ENCODE measurements at places on chromosomes 1 and 21.

GRCh38 chr1:82273816-82274215 lies 473.1 kb downstream of the ADGRL2 start:
- no peak for DNase-seq

GRCh38 chr1:116516631-116517030 lies 54.2 kb downstream of the CD58 start:
- DNase-seq = no peak

DNA sequence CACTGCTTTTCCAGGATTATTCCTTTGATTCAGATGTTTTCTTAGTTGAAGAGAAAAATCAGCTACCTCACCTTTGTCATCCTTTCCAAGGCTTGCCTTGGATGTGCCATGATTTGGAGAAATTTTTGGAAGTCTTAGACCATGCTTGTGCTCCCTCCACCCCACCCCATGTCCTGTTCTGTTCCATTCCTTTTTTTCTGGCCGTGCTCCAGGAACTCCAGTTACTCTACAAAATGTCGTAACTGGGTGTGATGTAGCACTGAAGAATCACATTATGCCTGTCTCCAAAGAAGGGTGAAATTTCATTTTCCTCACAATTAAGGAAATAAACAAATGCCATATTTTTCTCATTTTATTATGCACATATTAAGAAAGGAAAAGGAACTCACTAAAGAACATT lies 217.8 kb upstream of the ZRANB2 start:
- no peak for DNase-seq

GRCh38 chr1:230982696-230983095 lies 3.8 kb downstream of the ARV1 start:
- no peak for DNase-seq

- DNase-seq = no peak
These were observed 170.8 kb downstream of the SIPA1L2 start for GRCh38 chr1:232459087-232459486.

DNA sequence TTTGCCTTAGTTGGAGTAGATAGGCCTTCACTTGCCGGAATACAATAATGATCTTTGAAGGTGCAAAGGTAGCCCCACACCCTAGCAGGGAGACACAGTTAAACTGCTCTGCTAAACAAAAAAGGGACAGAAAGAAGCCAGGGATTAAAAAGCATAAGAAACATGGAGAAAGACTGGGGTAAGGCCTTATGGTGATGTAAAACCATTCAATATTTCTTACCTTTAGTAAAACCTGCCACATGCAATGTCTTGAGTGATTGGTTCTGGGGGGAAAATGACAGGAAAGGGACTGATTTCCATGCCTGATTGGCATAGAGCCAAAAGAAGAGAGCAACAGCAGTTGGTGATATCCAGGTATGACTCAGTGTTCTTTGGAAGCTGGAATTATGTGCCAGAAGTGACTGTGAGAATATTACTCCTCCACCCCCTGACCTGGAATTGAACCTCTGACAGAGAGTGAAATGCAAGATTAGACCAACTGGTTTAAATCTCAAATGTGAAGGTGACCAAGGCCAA lies 8.1 kb downstream of the DNASE2B start:
- no peak for DNase-seq

DNA sequence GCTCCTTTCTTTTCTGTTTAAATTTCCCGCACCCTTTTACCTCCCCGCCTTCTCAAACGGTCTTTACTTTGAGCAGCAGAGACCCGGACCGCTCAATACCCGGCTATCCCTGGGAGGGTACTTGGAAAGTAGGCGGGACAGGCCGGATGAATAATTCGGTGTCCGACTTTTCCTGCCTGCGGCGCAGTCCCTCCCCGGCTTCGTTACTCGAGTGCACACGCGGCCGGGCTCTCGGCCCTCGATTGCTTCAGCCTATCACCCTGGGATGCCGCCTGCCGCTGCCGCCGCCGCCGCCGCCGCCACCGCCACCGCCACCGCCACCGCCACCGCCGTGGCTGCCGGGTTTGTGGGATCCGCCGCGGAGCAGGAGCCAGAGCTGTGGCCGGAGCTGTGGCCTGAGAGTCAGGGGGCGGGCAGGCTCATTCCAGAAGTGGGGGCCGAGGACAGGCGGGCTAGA lies 382 bp upstream of the RASAL2 start:
- DNase-seq = peak; percentile 92

DNA sequence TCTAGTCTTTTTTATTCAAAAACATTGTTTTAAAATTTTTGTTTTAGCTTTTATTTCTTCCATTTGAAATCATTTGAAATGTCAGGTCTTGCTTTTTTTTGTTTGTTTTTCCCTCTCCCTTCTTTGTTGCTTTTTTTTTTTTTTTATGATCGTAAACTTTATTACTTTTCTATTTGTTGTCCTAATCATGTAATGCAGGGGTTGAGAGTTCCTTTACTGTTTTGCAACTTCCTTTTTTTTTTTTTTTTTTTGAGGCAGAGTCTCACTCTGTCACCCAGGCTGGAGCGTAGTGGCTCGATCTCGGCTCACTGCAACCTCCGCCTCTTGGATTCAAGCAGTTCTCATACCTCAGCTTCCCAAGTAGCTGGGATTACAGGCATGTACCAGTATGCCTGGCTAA lies 24.8 kb downstream of the IVNS1ABP start:
- no peak for DNase-seq

DNA sequence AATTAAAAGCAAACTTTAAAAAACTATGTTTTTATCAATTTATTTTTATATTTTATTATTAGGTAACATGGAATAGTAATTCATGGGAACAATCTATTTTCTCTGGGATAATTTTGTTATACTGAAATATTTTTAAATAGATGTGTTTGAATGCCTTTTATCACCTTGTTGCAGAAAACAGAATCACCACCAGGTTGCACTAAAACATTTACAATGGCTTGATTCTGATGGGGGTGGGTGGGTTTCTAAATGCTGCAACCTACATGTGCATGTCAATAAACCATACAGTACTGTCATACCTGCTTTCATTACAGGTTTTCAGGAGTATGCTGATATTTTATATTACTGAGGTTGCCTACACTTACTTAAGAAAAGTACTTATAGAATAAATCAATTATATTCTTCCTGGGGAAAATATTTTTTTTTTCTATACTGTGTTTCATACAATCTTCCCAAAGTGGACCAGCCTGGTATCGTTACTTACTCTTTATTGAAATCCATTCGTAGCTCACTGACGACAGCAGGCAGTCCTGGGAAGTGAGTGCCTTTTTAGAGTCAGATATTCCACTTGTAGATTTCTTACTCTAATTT lies 132.8 kb downstream of the PTPRC start:
- DNase-seq = no peak

- DNase-seq = no peak
These were observed 12.5 kb downstream of the S100A10 start for GRCh38 chr1:151981178-151981525.

- no peak for DNase-seq
These were observed 5.1 kb upstream of the OSCP1 start for GRCh38 chr1:36455386-36455785.

DNA sequence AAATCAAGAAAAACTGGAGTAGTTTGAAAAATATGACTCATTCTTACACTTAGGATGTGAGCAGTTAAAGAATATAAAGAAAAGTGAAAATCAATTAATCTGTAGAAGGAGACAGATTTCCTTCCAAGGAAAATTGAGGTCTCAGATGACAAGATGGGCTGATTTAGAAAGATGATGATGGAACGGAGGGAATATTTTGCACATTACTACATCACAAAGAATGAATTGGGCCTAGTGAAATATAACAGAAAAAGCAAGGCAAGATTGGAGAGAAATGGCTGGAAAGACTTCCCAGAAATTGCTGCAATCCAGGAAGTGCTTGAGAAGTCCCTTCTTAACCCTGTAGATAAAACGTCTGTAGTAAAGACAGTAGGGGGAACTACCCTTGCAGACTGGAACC lies 169.1 kb upstream of the SYT6 start:
- no peak for DNase-seq

DNA sequence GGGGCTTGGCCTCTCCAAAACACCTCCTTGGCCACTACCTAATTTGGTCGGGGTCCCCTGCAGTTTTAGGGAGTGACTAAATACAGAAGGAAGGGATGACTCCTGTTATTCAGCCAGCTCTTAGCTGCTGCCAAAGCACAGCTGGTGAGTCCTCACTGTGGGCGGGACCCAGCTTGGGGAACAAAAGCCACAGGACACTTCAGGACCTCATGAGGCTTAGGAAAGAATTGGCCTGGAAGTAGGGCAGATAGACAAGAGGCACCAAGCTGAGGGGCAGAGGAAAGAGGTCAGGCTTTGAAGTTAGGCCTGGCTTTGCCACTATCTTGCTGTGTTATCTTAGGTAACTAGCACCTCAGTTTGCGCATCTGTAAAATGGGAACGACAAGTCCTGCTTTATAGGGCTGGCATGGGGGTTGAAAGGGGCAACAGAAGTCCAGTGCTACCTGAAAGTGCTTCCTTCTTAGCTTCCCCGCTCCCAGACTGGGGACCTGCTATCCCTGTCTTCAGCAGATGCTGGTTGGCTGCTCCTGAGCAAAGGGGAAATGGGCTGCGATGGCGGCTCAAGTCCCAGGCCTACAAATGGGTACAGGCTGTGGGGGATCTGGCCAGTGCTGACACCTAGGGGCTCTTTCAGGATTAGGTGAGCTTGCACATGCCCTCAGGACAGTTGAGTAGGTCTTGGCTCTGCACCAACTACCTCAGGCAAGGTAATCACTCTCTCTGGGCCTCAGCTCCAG lies 15.7 kb downstream of the IFI6 start:
- DNase-seq = peak; percentile 76

GRCh38 chr1:27143401-27143800 lies 11.5 kb downstream of the SLC9A1 start:
- DNase-seq = no peak

DNA sequence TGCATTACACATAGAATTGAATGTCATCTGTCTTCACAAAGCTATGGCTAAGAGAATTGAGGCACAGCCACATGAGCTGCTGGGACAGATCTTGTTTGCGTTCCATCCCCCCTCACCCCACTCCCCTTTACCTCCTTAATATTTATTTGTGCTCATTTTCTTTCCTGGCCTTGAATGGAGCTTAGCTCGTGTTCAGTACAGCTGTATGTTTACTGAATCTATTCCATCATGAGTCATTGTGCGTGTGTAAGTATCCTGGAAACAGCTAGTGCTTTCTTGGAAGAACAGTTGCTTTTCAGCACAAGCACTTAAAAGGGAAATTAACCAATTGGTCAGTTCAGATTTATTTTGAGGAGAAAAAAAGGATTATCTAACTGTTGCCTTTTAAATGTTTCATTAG lies 14.7 kb downstream of the PROX1 start:
- no peak for DNase-seq

DNA sequence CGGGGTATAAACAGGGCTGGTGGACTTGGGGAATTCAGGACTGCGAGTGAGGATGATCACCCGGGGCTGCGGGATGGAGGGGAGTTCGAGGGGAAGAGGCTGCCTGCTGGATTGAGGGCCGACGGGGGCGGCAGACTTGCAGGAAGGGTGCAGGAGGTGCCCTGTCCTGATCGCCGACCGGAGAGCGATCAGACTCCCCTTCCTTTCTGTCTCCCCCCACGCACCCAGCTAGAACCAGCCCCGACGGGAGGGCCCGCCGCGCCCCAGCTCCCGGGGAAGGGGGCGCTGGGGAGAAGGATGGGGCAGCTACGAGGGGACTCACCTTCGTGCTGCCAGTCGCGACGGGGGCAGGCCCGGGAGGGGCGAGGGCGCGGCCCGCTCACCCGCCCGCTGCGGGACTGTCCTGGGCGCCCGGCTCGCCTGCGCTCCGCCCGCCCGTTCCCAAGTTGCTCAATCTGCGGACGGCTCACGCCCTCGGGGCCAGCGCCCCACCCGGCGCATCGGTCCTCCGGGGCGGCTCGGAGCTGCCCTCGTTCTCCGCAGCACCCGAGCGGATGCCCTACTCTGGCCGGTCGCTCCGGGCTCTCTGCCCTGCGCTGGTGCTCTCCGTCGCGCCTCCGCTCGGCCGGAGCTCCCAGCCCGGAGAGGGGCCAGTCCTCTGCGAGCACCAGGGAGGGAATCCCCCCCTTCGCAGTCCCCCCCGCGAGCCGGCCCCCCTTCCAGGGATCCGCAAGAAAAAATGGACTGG lies at the start of gene RSPO1:
Gene RSPO1 (minus strand): TSS at position 649 of the 748 bp plus-strand sequence. CDS start 5,231 bp downstream, outside the sequence.
- no peak for DNase-seq

All from GM04504 (cell line).